ENCODE measurements at places on chromosomes 4 and X.

DNA sequence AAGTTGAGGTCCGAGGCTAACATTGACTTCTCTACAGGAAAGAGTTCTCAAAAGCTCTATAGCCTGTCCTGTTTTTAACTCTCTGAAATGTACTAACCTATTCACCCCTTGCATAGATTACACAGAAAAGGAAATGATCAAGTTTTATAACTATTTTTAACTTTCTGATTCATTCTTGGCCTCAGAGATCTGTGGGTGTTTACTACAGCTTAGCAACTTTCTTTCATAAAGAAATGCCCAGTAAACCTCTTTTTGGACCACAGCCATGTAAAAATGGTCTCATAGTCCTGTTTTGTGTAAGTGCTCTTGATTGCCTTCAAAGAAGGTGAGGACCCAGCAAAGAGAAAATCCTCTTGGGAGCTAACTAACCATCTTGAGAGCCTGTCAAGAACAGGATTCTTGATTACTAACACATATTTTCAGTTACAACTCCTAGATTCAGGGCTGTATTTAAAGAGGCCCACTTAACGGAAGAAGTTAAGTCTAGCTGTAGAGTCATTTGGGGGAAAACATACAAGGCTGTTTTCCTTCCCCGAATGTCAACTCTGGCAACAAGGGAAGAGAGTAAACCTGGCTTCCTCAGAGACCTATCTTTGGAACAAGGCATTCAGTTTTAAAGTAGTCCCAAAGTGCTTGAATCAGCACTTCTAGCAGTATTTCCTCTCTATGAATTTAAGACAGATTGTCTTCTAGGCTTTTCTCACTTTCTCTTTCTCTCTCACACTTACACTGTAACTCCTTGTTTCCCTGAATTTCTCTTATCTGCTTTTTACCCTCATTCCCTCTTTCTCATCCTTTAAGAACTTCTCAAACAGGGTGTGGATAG lies 78.2 kb downstream of the IL21 start:
- no peak for DNase-seq

GRCh38 chrX:29518100-29518499 lies 697.3 kb upstream of the MAGEB2 start:
- no peak for DNase-seq

DNA sequence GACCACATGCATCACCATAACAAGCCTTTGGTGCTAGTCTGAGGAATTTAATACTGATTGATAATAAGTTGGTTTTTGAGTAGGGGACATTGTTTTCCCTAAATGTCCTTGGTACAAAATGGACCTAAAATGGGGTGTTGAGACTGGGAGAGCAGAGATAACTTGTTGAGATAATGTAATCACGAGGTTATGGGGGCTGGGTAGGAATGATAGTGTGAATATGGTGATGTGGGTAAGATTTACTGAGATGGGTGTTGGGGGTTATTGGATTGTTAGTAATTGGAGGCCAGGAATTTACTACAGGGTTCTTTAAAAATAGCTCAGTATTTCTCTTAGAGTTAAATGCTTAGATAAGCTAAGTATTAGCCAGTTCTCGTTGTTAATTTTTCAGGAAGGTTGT lies 3.9 kb downstream of the BMP2K start:
- no peak for DNase-seq

DNA sequence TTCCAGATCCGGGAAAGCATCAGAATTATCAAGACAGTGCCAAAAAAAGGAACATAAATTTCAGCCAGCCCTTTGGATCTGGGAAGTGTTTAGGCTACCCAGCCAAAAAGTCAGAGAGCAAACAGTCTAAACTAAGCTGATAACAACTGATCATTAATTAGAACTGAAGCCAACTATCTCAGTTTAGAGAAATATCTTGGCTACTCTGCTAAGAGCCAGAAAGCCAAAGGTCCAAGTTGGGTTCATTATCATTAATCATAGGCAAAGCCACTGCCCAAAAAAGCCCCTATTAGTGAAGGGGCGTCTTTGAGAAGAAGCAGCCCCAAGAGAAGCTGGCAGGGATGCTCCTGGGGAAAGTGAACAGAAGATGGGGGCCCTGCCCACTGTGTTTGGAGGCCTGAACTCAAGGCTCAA lies 37.0 kb upstream of the SHISA3 start:
- no peak for DNase-seq

DNA sequence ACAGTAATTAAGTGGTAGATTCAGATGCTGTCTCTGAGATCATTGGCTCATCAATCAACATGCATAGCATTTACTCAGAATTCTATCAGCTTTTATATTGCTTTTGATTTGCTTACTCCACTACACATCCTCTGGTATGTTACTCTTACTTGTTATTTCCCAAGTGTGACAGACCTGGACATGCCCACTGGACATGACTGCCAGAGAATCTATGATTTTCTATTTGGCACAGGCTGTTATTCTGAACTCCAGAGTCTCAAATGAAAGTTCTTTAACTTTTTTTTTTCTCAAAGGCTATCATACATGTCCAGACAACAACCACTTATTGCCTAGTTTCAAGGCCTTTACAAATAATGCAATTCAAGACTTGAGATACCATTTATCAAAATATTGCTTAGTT lies 116.1 kb upstream of the ARHGAP24 start:
- no peak for DNase-seq

GRCh38 chrX:129636175-129636681 lies 18.5 kb downstream of the APLN start:
- no peak for DNase-seq

DNA sequence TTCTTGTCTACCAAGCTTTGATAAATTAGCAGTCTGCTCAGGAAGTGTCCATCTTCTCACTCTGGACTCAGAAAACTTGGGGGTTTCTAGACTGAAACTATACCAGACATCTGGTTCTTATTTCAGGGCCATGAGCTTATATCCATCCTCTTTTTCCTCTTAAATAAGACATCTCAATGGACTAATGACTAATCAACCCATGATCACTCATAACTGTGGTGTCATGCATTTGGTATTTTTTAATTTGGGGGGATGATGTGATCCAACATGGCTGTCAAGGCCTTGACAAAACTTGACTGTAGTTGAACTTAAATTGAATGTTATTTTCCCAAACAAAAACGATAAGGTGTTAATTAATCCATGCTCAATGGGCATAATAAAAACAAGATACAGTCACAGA lies 87.8 kb downstream of the GPRASP3 start:
- DNase-seq: no peak
